ENCODE measurements at places on chromosomes 5 and 9.

- DNase-seq, result no peak
Observed at GRCh38 chr9:15786616-15787015, 233.8 kb downstream of the CCDC171 start.

GRCh38 chr9:95175523-95175922 lies 142.0 kb downstream of the FANCC start:
- DNase-seq, result no peak

GRCh38 chr5:15493501-15493900 lies 6.5 kb upstream of the FBXL7 start:
- DNase-seq, result no peak

DNA sequence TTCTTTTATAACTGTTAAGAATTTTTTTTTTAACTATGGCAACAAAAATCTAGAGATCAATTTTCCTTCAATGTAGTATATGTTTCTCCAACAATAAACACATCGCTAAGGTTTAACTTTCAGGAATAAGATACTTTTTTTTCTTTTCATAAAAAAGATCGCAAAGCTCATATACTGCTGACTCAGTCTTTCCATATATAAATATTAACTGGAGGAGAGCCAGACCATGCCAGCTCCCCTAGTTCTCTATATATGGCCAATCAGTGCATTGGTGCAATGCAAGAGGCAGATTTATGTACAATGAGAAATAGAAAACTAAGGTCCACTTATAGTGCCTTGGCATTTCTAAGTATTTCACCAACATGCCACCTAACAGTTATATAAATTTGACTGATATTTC lies 89.2 kb upstream of the GAS1 start:
- DNase-seq, result no peak

GRCh38 chr9:9973062-9973461 lies 639.7 kb downstream of the PTPRD start:
- DNase-seq, result no peak

GRCh38 chr5:79456890-79457583 lies 56.9 kb downstream of the HOMER1 start:
- no peak for DNase-seq

DNA sequence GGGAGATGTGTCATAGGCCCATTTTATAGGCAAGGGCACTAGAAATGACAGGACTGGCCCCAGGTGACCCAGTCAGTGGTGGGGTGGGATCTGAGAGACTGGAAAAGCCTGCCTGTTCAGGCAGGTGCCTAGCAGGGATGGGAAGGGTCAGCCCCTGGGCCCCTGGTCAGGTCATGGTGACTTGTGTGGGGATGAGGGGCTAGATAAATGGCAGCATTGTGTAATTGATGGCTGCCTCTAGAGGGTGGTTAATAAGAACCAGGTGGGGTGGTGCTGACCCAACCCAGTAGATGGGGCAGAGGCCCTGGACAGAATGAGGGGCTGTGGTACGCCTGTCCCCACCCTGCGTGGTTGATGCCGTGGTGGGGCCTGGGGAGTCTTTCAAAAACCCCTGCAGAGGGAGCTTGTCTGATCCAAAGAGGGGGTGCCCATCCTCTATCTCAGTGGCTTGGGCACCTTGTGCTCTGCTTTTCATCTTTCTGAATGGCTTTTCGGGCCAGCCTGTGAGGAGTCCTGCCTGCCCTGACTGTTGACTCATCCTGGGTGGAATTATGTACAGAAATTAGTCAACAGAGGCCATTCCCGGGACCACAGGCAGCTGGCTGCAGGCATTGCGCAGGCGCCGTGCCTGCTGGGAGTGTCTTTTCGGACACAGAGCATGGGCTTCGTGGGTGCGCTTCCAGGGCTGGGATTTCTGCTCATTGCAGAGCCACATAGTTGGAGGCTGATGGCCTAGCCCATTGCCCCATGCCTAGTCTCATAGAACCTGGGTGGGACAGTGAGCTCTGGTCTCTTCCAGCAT lies 93.6 kb upstream of the PITX1 start:
- DNase-seq, result peak; percentile 58

DNA sequence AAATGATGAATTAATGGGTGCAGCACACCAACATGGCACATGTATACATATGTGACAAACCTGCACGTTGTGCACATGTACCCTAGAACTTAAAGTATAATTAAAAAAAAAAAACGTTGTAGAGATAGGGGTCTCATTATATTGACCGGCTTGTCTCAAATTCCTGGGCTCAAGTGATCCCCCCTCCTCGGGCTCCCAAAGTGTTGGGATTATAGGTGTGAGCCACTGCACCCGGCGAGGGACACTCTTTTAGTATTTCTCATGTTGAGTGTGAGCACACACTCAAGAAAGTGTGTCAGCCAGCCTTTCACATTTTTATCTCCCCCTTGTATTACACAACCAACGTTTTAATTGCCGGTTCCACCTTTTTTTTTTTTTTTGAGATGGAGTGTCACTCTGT lies 87.7 kb upstream of the SPIN1 start:
- DNase-seq, result no peak

DNA sequence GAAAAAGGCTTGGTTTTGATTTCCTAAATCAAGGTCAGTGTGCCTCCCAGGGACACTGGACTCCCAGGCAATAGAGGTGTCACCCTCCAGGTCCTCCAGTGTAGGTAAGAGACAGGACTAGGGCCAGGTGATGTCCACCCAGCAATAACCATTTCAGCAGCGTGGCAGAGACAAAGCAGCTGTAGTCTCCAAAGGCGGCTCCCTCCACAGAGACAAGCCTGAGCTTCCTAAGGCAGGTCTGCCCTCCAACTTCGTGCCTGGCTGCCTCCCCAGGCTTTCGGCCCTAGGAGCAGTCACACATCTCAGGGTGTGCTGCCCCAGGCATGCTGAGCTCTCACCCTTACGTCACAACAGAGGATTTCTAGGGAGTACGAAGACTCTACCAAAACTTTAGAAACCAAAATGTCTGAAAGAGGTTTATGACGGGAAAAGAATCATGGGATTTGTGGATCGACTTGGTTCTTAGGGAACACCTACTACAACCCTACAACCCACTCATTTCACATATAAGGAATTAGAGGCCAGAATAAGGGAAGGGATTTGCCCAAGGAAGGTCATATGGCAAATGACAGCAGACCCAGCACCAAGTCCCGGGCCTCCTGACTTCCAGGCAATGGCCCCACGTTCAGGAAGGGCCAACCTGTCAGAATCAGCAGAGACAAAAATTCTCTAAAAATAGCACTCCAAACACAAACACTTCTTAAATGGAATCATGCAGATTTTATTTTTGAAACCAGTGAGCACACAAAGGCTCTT lies 105.5 kb downstream of the KLHL3 start:
- no peak for DNase-seq

DNA sequence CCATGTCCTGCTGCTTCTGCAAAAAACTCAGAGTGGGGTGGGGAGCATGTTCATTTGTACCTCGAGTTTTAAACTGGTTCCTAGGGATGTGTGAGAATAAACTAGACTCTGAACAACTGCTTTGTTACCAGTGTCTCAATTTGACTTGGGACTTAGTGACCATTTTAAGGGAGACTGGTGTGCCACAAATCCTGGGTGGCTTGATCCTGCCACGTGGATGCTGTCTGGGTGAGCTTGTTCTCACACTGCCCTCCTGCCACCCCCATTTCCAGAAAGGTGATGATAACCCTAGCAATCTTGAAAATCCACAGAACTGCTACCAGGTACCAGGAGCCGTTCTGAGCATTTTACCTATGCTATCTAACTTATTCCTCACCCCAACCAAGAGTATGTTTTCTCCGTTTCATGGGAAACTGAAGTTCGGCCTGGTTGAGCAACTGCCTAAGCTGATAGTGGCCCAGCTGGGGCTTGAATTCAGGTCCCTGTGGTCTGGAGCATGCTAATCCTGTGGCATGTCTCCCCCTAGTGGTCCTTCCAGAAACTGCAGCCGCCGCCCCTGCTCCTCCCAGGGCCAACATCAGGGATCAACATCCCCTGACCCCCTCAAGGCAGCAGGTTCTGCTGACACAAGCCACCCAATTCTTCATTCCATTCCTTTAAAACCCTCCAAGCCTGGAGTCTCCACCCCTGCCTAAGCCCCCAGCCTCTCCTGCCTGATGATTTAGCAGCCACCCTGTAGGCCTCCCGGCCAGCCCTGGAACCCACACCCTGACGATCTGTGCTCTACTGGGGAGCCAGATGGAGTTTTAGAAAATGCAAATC lies 2.8 kb downstream of the IL3 start:
- DNase-seq, result no peak

- no peak for DNase-seq
Observed at GRCh38 chr9:94865582-94866452, 139.3 kb downstream of the AOPEP start.
